ENCODE measurements at places on chromosomes 3 and 15. TPM values are rescaled to one million over a fixed set of nuclear protein-coding genes. Genes with fewer than 3 reads are reported as not detected.

DNA sequence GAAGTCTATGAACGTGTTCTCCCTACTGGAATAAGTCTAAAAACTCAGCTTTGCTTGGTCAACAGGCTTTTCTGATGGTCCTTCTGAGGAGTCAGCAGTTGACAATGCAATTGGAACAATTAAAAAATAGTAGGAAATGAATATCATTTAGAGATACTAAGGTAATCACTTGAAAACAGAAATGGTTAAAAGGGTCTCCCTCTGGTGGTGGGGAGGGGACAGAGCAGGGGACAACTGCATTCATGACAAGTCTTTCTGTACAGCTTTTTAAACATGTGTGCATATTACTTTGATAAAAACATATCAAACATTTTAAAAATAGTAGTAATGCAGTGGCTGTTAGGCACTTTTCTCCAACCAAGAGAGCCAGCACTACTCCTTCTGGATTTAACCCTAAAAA is 119.9 kb upstream of the FHIT start:
- no peak for DNase-seq

GRCh38 chr3:122947738-122948137 is 79.8 kb downstream of the SEMA5B start:
- DNase-seq = no peak

- no peak for DNase-seq
These were observed 567.3 kb upstream of the KCNMB2 start for GRCh38 chr3:177968891-177969290.

DNA sequence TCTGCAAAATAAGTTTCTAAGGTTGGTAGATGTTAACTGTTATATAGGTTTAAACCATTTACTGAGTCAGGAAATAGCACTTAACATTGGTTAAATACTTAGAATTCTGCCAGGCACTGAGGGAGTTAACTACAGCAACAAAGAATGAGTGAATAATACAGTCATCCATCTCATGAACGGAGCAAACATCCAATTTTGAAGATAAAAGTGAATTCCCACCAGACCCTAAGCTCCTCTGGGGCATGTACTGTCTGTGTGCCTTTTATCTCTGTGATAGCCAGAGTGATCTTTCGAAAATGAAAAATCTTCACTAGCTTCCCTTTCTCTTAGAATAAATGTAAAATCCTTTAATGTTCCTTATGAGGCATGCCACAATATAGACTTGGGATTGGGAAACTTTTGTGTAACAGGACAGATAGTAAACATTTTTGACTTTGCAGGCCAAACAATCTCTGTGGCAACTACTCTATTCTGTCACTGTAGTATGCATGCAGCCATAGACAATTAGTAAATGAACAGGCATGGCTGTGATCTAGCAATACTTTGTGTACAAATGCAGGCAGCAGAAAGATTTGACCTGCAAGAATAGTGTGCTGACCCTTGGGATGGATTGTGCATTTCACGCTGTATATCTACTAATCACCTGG is 294.5 kb upstream of the LMCD1 start:
- no peak for DNase-seq

GRCh38 chr3:104523136-104523535 is 843.6 kb upstream of the ALCAM start:
- DNase-seq = no peak

- no peak for DNase-seq
These were observed 55.2 kb downstream of the CMSS1 start for GRCh38 chr3:99872923-99873254.

GRCh38 chr3:45168451-45168850 is 22.3 kb upstream of the CDCP1 start:
- no peak for DNase-seq

DNA sequence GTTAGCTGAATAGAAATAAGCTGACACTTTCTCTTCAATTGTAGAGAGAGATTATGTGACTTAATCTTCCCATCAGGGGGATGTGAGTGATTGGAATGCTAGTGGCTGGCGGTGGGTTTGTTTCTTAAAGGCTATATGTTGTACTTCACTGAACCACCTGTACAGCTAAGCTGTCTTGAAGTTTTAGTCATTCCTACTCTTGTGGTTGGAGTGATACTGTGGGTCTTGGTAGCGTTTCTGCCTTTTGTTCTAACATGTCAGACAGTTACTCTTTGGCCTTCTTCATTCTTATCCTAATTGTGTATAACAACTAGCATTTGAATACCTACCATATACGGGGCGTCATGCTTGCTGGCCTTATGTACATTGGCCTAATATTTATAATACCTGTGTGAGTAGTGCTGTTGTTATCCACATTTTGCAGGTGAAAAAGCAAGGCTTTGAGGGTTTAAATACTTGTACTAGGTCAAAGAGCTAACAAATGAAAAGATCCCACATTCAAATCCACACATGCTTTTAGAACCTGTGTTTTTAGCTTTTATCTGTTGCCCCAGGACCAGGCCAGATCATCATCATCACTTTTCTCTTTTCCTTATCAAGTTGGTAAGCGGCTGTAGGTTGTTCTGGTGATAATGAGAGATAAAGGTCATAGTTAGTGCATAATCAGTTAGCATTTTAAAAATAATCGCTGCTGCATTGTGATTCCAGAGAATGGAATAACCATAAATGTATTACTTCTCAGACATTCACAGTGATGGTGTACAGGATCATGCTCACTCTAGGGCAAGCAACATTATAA is 50.2 kb downstream of the AKAP13 start:
- DNase-seq = no peak

DNA sequence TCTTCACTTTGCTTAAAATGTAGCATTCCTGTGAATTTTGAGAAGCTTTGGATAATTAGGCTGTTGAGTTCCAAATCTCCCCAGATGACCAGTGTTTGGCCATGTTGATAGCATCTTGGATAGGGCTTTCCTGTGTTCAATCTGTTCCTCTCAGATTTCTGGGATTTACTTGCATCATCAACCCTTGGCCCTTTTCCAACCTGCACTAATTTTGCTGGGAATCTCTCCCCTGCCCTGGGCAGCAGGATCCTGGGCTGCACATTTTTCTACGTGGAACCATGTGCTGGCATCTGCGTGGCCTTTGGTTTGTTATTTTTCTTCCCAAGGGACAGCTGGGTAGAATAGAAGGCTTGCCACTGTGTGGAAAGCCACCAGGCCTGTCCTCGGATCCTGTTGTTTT is 75.4 kb upstream of the PLXNA1 start:
- no peak for DNase-seq

Gene SATB1
- total RNA-seq = 1.3 TPM

Gene TMCO5A
- total RNA-seq = not detected

Gene GP9
- not detected for total RNA-seq

All from epithelial cell of proximal tubule (primary cell).